ENCODE measurements at places on chromosomes 5 and 9.

DNA sequence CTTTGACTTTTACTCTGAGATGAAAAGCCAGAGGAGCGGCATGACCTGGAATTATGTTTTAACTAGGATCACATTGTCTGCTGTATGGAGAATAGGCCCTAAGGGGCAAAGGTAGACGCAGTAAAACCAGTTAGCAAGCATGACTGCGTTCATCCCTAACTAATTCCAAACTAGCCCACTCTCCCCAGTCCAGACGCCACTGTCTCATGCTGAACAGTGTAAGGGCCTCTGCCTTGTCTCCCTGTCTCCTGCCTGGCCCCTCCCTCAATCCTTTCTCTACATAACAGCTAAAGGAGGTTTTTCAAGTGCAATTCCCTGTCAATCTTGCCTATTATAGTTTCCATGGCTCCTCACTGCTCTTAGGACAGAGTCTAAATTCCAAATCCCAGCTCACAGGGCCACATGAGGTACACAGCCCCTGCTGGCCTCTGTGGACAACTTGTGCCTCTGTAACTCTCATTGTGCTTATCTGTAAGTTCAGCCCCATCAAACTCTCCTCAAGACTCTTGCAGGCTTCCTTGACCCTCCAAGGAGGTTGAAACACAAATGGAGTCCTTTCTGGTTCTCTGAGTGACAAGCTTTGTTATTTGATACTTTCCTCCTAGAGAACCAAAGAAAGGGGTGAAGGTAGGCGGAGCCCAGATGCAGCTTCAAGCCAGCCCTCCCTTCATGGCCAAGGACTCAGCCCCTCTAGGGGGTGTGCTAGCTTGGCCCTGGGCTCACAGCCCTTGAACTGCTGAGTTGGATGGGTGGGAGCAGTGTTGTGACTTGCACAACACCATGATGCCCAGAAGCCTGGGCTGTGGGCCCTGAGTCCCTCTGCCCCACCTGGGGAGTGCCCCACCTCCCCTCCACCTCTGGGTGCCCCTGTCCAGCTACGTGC is 16.0 kb upstream of the SLC22A4 start:
- DNase-seq, result no peak

DNA sequence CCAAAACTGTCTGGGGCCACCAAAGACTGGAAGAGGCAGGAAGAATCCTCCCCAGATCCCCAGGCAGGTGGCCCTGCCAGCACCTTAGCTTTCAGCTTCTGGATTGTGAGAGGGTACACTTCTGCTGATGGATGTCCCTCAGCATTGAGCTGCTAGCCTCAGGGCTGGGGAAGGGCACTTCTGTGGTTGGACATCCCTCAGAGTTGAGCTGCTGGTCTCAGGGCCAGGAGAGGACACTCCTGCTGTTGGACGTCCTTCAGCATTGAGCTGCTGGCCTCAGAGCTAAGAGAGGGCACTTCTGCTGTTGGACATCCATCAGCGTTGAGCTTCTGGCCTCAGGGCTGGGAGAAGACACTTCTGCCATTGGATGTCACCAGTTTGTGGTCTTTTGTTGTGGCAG is 83.8 kb upstream of the FCN1 start:
- DNase-seq, result no peak

DNA sequence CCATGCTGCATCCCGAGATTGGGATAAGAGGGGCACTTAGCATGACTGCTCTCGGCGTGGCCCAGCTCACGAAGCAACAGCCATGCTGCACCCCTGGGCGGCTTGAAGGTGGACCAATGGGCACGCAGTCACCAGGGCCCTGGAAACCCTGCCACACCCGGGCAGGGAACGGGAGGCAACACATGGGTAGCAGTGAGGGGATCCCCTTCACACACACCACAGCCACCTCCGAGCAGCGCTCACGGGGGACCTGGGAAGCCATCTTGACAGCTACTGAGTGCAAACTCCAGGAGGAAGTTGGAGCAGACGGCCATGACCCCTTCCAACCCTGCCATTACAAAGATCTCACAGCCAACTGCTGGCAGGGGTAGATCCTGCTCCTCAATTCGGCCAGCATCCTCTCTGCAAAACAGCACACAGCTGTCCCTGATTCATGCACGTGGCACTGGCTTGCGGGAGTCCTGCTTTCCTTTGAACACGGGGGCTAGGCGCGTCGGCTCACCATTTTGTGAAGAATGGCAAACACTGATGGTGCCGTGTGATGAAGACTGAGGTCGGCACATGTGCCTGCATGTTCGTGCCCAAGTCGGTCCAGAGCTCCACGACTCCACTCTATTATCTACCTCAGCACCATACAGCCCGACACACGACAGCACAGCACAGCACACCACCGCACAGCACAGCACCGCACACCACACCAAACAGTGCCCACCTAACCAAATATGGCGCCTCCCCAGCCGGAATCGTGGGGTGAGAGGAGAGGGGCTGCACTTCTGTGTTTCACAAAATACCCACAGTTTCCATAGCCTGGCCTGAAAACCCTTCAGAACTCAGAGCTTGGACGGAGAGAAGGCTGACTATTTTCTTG is 5.0 kb downstream of the UBAC1 start:
- DNase-seq, result no peak

DNA sequence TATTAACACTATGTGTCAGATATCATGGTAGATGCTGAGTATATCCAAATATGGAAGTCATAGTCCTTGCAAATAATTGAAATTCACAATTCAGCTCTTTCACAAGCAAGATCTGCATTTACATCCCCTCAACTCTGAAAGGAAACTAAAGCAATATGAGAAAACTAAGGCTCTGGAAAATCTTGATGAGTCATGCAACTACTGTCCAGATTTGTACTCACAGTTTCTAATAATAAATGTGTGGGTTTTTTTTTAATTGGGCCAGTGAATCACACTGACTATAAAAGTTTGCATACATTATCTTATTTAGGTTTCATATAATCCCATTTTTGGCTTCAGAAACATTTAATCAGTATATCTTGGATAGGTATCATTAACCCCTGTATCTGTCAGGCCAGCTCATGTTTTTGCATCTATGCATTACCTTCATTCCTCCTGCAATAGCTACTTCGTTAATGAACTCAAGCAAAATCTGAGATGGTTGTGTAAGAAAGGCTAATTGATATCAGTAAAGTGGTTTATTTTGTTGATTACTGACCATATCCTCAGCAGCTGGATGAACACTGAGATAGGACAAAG is 58.7 kb upstream of the PRR16 start:
- DNase-seq, result no peak

GRCh38 chr9:112332674-112332976 is 794 bp downstream of the PTBP3 start:
- DNase-seq, result no peak

- no peak for DNase-seq
Observed at GRCh38 chr9:91995000-91995655, 45.1 kb upstream of the ROR2 start.

GRCh38 chr9:121963528-121963995 is 129.5 kb downstream of the TTLL11 start:
- no peak for DNase-seq

- no peak for DNase-seq
Observed at GRCh38 chr5:10162468-10162867, 87.2 kb downstream of the ATPSCKMT start.

DNA sequence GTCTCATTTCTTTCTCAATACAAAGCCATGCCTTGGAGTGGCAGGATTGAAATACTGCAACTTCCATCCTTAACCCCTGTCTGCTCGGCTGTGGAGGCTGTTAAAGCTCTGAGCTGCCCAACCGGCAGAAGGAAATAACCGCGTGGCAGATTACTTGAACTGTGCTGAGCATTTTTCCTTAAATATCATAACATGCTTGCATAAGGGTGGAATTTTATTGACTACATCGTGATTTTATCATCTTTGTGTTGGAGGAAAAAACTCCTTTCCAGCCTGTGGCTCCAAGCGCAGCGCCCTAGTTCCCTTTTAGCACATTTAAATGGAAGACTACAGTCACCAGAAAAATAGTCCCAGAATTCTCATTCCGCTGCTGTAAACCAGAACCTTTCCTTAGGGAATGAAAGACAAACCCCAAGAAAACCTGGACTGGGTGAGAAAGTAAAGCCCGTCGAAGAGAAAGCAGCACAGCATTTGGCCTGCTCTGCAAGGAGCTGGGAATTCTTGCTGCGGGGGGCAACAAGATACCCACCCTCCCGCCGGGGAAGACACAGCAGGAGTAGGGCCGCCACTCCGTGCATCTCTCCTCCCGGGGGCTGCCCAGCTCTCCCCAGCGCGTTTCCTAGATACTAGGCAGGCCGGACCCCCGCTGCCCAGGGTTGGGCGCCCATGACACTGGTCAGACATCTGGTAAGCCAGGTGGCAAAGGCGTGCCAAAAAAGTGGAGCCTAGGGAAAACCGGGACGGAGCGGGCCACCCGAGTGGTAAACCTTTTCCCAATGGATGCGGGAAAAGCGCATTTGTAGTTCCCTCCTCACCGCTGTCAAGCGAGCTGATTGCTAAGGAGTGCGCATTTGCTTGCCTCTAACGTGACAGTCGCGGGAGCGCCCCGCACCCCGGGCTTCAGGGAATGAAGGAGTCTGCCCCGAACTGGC is 1.3 kb downstream of the SHC3 start:
- DNase-seq, result no peak

DNA sequence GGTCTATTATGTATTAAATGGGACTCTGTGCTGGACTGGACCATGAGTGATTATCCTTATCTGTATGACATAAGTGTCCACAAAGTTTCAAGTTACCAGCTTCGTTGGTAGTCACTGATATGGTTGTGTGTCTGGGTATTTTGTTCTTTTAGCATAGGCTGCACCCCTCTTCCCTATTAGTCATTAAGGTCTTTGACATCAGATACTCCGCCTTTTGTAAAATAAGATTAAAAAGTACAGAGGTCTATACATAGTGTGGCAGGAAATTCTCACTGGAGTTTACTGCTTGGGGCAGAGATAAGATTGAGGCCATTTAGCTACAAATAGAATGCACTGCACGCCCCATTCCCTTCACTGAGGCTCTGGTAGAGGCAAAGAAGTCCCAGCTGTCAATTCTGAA is 99.4 kb downstream of the TMEM215 start:
- no peak for DNase-seq

- peak; percentile 54 for DNase-seq
Observed at GRCh38 chr9:99057665-99058625, 47.0 kb upstream of the TGFBR1 start.

DNA sequence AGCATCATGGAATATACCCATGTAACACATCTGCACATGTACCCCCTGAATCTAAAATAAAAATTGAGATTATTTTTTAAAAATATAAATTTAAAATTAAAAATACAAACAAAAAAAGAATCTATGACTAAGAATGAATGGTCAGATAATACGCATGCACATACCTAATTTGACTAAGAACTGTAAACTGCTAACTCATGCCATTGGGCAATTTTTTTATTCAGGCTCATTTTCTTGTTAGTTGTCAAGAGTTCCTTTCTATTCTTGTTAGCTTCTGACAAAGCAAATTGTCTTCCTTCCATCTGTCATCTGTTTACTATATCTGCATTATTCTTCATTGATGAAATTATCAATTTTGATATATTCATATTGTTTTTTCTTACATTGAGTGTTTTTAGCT is 69.5 kb upstream of the HAND1 start:
- DNase-seq, result no peak

- DNase-seq, result no peak
Observed at GRCh38 chr5:33501899-33502298, 61.1 kb downstream of the TARS1 start.

- no peak for DNase-seq
Observed at GRCh38 chr5:157063776-157064430, 5.0 kb upstream of the HAVCR1 start.

GRCh38 chr5:84682531-84682930 is 297.9 kb upstream of the EDIL3 start:
- DNase-seq, result no peak

GRCh38 chr9:127159325-127159801 is 36.9 kb upstream of the ANGPTL2 start:
- DNase-seq, result no peak

- no peak for DNase-seq
Observed at GRCh38 chr5:123474228-123474627, 37.7 kb upstream of the CSNK1G3 start.

- no peak for DNase-seq
Observed at GRCh38 chr9:81119591-81119990, 569.8 kb downstream of the TLE1 start.

- no peak for DNase-seq
Observed at GRCh38 chr5:65329266-65329665, 152.5 kb downstream of the ADAMTS6 start.

DNA sequence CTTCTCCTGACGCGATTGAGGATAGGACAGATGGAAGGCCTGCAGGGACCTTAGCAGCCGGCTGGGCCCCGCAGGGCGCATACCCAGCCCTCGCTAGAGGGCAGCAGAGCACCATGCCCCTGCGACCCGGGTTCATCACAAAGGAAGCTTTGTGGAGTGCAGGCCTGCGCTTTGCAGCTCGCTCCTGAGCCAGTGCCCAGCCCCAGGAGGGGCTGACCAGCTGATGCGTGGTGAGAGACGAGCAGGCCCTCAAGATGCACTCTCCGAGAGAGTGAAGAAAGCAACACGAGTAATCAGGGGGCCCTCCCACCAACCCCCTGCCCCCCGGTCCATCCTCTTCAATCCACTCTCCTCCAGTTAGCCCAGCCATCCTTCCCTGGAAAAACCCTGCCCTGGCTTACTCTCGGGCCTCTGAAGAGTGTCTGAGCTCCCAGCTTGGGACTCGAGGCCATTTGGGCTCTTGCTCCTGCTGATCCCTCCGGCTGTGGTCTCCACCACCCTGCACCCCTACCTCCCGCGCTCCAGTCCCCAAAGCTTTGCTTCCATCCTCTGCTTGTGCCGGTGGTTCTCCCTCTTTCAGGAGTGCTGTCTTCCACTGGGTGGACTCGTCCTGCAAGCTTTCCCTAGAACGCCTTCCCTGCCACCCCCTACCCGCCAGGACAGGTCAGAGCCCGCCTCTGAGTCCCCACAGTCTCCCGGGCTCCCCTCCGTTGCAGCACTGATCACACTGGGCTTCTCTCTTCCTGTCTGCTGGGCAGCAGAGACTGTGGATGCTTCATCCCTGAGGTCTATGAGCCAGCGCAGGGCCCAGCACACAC is 9.1 kb upstream of the KIF12 start:
- peak; percentile 6 for DNase-seq

DNA sequence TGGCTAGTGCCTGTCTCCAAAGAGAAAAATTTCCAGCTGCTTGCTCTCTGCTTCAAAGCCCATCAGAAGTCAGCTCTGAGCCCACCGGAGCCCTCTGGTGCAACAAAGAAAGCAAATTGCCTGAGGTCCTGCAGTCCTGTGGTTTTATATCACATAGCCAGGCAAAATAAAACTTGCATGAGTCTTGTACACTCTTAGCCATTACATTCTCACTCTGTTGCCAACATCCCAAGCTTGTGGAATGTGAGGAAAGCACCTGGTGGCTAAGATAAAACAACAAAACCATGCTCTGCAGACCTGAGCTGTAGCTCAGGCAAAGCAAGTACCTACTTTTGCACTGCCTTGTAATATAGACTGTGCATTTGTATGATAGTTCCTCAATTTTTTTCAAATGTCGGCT is 133.7 kb downstream of the GPBP1 start:
- no peak for DNase-seq

- no peak for DNase-seq
Observed at GRCh38 chr5:66410122-66410521, 186.1 kb upstream of the MAST4 start.

- DNase-seq, result no peak
Observed at GRCh38 chr9:71987471-71988371, 72.7 kb downstream of the C9orf57 start.

All from stimulated activated CD8-positive, alpha-beta memory T cell treated with anti-CD3 and anti-CD28 coated beads, Interleukin-4, amount 100 ng/mL, for 1 hour (primary cell).